IMR-90 (cell line): ENCODE measurements at places on chromosomes 7 and 10.

GRCh38 chr7:3028758-3029093, 14.9 kb downstream of the CARD11 start:
- no peaks in the 10 kb centered on the region for H3K36me3 ChIP-seq
- H3K4me1 ChIP-seq: peaks cover 4% of the 10 kb centered on the region; the same call in 1 of the 2 replicates
- H3K27me3 ChIP-seq: no peaks in the 10 kb centered on the region; the same call in 1 of the 2 replicates
- DNase-seq: no peak
- H3K4me3 ChIP-seq: no peak overlapping the region
- no peak overlapping the region for H3K27ac ChIP-seq

DNA sequence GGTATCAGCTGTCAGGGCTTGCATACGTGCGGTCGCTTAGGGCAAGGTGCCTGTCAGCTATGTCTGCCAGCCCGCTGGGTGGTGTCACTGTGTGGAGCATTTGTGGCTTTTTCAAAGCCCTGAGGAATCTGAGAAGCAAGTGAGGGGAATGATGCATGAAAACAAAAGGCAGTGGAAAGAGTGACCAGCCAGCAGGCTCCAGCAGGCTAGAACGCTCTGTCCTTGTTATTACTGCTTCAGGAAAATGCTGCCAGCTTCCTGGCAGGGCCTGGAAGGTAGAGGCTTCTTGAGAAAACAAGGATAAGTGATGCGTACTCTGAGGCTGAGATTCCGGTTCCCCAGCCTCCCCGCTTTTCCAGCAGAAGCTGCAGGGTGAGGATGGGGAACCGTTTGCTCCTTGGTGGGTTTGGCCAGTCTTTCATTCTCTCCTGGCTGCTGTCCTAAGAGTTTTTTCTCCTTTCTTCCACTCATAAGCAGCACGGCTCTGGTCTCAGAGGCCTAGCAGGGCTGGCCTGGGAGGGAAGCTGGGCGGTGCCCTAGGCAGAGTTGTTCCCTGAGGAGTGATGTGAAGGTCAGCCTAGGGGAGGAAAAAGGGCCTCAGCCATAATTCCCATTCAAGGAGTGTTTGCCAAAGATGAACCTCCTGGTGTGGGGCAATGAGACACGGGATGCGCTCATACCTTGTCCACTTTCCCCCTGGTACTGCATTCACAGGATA, 42.8 kb upstream of the MKLN1 start:
- no peak overlapping the region for H3K27ac ChIP-seq
- no peak for DNase-seq
- no peaks in the 10 kb centered on the region for H3K27me3 ChIP-seq
- H3K4me3 ChIP-seq: no peak overlapping the region

DNA sequence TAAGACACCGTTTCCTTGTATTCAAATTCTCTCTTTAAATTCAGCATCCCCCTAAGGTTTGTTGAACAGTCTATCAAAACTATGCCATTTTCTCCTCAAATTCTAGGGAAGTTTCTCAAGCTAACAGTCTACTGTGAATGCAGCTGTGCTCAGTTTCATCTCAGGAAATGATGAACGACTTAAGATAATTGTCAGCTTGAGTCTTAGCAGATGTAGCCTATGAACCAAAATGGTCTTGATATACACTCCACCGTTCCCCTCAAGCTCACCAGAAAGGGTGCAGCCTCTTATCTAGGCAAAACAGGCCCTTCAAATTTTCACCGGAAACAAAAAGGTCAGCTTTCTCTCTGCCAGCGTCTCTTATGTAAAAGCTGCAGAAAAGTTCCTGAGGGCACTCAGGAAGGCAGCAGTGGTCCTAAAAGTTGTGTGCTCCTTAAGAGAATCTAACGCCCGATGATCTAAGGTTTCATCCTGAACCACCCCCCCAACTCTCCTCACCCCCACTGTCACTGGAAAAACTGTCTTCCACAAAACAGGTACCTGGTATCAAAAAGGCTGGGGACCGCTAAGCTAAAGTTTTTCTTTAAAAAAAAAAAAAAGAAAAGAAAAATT, 2.1 kb downstream of the DNAJC9 start:
- H3K4me1 ChIP-seq: peaks cover 7% of the 10 kb centered on the region
- DNase-seq: no peak
- H3K4me3 ChIP-seq: no peak overlapping the region
- no peaks in the 10 kb centered on the region for H3K27me3 ChIP-seq
- H3K27ac ChIP-seq: no peak overlapping the region; the same call in 1 of the 2 replicates
- peaks cover 19% of the 10 kb centered on the region for H3K36me3 ChIP-seq

GRCh38 chr10:91597197-91597881, 35.5 kb downstream of the PPP1R3C start:
- no peaks in the 10 kb centered on the region for H3K27me3 ChIP-seq
- H3K27ac ChIP-seq: peak overlapping the region; percentile 84
- peak; percentile 31 for DNase-seq
- H3K36me3 ChIP-seq: no peaks in the 10 kb centered on the region
- peaks cover 21% of the 10 kb centered on the region for H3K4me1 ChIP-seq

GRCh38 chr7:140512317-140513000, 33.2 kb upstream of the MKRN1 start:
- no peaks in the 10 kb centered on the region for H3K27me3 ChIP-seq
- H3K36me3 ChIP-seq: peaks cover 2% of the 10 kb centered on the region; the same call in 1 of the 2 replicates
- no peak overlapping the region for H3K4me3 ChIP-seq
- DNase-seq: no peak
- H3K27ac ChIP-seq: no peak overlapping the region

DNA sequence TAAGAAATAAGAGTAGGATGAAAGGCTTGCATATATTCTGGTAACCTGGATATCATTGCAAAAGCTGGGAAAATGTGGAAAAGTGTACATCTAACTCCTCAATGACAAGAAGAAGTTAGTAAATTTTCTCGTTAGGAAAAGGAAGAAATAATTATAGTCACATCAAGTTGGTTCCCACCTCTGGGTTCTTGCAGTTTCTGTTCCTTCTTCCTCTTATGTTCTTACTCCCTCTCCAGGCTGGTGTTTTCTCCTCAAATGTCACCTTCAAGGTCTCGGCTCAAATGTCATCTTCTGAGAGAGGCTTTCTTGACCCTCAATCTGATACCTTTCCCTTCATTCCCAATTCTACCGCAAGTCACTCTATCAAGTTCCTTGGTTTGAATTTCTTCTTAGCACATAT, 64.4 kb downstream of the ENTPD1 start:
- DNase-seq: no peak
- no peak overlapping the region for H3K4me3 ChIP-seq
- H3K27ac ChIP-seq: no peak overlapping the region
- H3K4me1 ChIP-seq: peaks cover 8% of the 10 kb centered on the region
- H3K27me3 ChIP-seq: no peaks in the 10 kb centered on the region

DNA sequence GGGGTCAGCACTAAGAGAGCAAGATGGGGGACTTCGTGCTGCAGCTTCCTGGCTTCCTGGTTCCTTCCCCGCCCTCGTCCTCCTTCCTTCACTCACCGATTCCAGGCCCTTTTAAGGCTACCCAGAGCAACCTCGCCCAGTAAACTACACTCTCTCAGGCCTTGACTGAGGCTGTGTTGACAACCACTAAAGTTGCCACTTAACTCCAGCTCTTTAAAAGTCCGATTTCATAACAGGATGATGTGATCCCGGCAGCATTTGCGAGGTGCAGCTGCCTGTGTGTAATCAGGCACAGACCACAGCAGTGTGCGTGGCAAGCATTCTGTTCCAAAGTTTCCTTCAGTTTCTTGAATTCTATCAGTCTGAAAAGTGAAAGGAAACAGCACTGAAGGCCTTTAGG, 110.6 kb downstream of the RAB11FIP2 start:
- H3K36me3 ChIP-seq: no peaks in the 10 kb centered on the region
- H3K27me3 ChIP-seq: no peaks in the 10 kb centered on the region
- H3K4me3 ChIP-seq: no peak overlapping the region
- peak; percentile 25 for DNase-seq
- no peaks in the 10 kb centered on the region for H3K4me1 ChIP-seq
